Posterior vena cava (tissue), 2 donors: ENCODE measurements at places on chromosomes 13 and 19.

- DNase-seq = no peak
Observed at GRCh38 chr19:30268601-30269000, 103.6 kb upstream of the ZNF536 start.

GRCh38 chr13:114017028-114017630 lies 43.3 kb upstream of the C13orf46 start:
- DNase-seq = no peak

GRCh38 chr13:99895444-99896368 lies 75.9 kb downstream of the ZIC5 start:
- no peak for DNase-seq

- no peak for DNase-seq
Observed at GRCh38 chr19:56504581-56504980, 3.1 kb upstream of the ZNF471 start.

DNA sequence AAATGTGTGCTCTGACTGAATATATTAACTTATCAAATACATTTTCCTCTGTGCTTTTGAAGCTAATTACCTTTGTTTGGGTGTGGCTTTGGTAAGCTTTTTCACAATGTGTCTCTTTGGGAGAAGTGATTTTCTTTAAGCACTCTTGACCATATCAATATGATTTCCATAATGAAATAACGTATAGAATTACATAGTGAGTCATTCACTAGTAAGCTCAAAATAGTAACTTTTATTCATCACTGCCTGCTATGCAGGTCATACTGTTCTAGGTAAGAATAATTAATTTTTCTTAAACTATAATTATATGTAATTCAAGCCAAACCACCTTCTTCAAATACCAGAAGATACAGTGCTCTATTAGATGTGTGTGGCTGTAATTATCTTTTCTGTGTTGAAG lies 480.7 kb downstream of the MYO16 start:
- no peak for DNase-seq

DNA sequence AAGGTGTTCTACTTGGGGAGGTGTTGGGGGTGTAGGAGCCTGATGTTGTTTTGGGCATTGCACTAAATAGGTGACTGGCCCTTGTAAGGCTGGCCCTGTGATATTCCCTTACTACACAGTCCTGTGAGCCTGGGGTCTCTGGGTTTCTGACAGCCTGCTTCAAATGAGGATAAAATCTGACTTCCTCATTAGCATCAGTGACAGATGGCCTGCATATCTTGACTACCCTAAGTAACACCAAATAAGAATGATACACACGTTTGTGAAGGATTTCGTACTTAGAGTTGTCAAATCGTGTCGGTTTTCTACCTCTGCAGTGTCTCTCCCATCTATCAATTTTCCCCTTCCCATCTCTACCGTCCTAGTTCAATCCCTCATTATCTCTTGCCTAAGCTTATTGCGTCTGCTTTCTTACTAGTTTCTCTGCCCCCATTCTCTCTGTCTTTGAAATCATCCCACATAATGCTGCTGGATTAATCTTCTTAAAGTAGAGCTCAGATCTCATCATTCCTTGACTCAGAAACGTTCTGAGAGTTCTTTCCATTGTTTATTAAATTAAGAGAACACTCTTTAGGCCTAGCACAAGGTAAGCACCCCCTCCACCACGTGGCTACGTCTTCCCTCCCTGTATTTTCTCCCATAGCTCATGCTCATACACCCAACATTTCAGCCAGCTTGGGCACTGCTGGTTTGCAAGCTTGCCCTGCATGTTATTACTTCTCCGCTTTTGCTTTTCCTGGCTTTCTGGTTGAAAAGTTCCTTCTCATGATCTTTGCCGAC lies 26.2 kb upstream of the CNMD start:
- DNase-seq = no peak

DNA sequence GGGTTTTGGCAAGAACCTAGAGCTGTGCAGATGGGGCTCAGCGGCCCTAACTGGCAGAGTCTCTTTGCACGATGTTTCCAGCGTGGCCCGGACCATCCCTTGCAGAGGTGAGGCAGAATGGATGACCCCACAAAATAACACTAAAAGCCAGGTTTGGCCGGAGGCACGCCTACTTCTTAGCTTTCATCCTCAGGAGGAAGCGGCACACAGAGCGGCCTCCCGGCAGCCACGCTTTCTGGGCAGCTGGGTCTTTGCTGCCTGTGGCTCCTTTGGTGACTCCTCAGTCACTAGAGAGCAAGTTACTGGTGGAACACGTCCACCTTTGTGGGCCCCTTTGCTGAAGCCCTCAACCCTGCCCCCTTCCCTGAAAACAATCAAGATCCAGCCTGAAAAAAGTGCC lies 25.2 kb downstream of the TEX29 start:
- DNase-seq = no peak

GRCh38 chr19:13794398-13794756 lies 866 bp upstream of the ZSWIM4 start:
- DNase-seq = peak; percentile 93
